ENCODE measurements at places on chromosomes 12 and 14. TPM values are rescaled to one million over a fixed set of nuclear protein-coding genes. Genes with fewer than 3 reads are reported as not detected.

- H3K4me1 ChIP-seq = no peaks in the 10 kb centered on the region
- no peaks in the 10 kb centered on the region for H3K27me3 ChIP-seq
- no peak overlapping the region for H3K4me3 ChIP-seq
- no peak overlapping the region for H3K27ac ChIP-seq
- DNase-seq = no peak
Measured at GRCh38 chr12:140162-140561, 73.6 kb downstream of the IQSEC3 start.

- H3K27ac ChIP-seq = no peak overlapping the region
- no peaks in the 10 kb centered on the region for H3K4me1 ChIP-seq
- no peaks in the 10 kb centered on the region for H3K36me3 ChIP-seq
- H3K4me3 ChIP-seq = no peak overlapping the region
- DNase-seq = no peak
Measured at GRCh38 chr12:24527102-24527501, 421.8 kb downstream of the BCAT1 start.

DHRS2 gene
- not detected for total RNA-seq

DNA sequence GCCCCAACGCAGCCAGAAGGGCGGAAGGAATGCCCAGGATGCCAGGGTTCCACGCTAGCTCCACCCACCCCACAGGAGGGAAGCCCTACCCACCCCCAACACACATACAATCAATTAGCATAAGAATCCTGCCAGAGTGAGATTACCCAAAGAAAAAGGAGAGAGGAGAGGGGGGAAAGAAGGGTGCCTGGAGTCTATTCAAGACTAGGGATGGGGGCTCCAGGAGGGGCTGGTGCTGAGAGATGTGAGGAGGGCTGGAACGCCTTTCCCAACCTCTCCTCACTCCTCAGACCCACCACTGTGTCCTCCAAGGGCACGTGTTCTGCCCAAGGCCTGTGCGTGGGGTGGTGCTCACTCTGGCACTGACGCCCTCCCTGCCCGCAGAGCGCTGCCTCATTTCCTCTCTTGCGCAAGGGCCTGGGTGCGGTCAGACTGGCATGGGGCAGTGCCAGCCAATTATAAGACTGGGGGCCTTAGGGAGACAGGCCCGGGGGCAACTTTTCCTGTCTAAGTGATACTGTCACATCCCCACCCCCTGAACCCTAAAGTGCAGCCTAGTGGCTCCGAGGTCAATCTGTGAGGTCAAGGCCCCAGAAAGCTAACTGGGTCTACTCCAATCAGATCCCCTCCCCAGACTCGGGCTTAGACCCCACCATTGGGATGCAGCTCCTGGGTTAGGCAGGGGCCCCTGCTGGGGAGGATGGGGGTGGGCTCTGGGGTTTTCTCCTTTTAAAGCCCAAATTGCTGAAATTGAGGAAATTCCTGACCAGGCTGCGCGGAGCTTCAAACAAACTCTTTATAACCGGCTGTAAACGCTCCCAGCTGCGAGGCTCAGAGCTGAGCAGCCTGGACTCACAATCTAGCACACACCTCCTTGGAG lies 10.2 kb upstream of the ITGB7 start:
- H3K4me3 ChIP-seq = no peak overlapping the region
- no peaks in the 10 kb centered on the region for H3K27me3 ChIP-seq
- peaks cover 4% of the 10 kb centered on the region for H3K36me3 ChIP-seq
- no peak overlapping the region for H3K27ac ChIP-seq
- no peaks in the 10 kb centered on the region for H3K4me1 ChIP-seq
- DNase-seq = peak; percentile 86

DNA sequence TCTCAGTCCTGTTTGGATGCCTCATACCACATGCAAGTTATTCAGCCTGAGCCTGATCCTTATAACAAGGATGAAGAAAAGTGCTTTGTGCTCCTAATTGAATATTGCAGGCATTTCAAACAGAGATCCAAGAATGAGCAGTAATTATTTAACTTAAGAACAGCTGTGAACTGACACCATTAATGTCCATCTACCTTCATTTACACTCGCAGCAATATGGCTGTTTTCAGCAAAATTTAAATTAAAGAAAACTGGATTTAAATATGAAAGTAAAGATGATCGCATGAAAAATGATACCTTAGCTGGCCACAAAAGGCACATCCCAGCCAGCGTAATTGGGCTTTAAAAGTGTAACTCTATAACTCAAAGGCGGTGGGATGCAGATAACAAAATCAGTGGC lies 466.3 kb downstream of the GALC start:
- no peak for DNase-seq
- no peaks in the 10 kb centered on the region for H3K4me1 ChIP-seq
- H3K27me3 ChIP-seq = no peaks in the 10 kb centered on the region
- H3K4me3 ChIP-seq = no peak overlapping the region
- H3K27ac ChIP-seq = no peak overlapping the region

GRCh38 chr14:89399157-89399556 lies 17.9 kb downstream of the FOXN3 start:
- no peak for DNase-seq
- H3K27ac ChIP-seq = no peak overlapping the region
- H3K36me3 ChIP-seq = no peaks in the 10 kb centered on the region
- H3K27me3 ChIP-seq = no peaks in the 10 kb centered on the region
- H3K4me3 ChIP-seq = no peak overlapping the region

GRCh38 chr14:21882226-21882625 lies 208.6 kb upstream of the OR4E1 start:
- no peak overlapping the region for H3K4me3 ChIP-seq
- no peaks in the 10 kb centered on the region for H3K4me1 ChIP-seq
- DNase-seq = no peak

- H3K27ac ChIP-seq = no peak overlapping the region
- peaks cover 3% of the 10 kb centered on the region for H3K36me3 ChIP-seq
- H3K4me3 ChIP-seq = no peak overlapping the region
- H3K4me1 ChIP-seq = no peaks in the 10 kb centered on the region
- no peak for DNase-seq
Measured at GRCh38 chr14:81205639-81206038, 15.1 kb downstream of the GTF2A1 start.

BICDL1 gene
- 1.3 TPM for total RNA-seq

GRCh38 chr12:117967043-117967442 lies 1.7 kb downstream of the KSR2 start:
- no peaks in the 10 kb centered on the region for H3K4me1 ChIP-seq
- no peak overlapping the region for H3K27ac ChIP-seq
- no peak overlapping the region for H3K4me3 ChIP-seq
- H3K36me3 ChIP-seq = no peaks in the 10 kb centered on the region
- no peak for DNase-seq

DNA sequence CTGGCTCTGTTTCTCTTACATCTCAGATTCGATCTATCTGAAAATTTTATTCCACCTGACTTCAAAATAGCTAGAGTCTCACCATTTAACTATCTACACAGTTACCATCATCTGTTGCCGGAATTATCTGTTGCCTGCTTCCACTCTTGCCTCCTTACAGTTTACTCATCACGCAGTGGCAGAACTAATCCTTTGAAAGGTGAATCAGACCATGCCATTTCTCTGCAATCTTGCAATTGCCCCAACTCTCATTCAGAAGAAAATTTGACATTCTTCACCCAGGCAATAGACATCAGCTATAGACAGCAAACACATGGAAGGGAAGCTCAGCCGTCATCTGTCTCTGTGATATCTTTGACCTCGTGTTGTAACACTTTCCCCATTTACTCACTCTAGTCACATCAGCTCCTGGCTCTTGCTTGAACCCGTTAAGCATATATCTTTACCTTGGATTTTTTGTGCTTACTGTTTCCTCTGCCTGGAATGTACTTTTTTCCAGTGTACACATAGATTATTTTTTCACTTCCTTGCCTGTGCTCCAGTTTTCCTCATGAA lies 85.5 kb downstream of the PDE3A start:
- no peaks in the 10 kb centered on the region for H3K27me3 ChIP-seq
- H3K27ac ChIP-seq = peak overlapping the region; percentile 36
- H3K4me3 ChIP-seq = no peak overlapping the region
- H3K4me1 ChIP-seq = peaks cover 3% of the 10 kb centered on the region
- no peaks in the 10 kb centered on the region for H3K36me3 ChIP-seq

IGFBP6 gene
- 820 TPM for total RNA-seq

- H3K36me3 ChIP-seq = peaks cover 3% of the 10 kb centered on the region
- H3K4me3 ChIP-seq = no peak overlapping the region
- no peaks in the 10 kb centered on the region for H3K4me1 ChIP-seq
Measured at GRCh38 chr12:52049688-52050087, 1.6 kb upstream of the NR4A1 start.

- no peak overlapping the region for H3K4me3 ChIP-seq
- no peaks in the 10 kb centered on the region for H3K4me1 ChIP-seq
- no peak overlapping the region for H3K27ac ChIP-seq
- peaks cover 6% of the 10 kb centered on the region for H3K36me3 ChIP-seq
- no peaks in the 10 kb centered on the region for H3K27me3 ChIP-seq
Measured at GRCh38 chr12:133206390-133206789, 25.1 kb downstream of the ZNF268 start.

DNA sequence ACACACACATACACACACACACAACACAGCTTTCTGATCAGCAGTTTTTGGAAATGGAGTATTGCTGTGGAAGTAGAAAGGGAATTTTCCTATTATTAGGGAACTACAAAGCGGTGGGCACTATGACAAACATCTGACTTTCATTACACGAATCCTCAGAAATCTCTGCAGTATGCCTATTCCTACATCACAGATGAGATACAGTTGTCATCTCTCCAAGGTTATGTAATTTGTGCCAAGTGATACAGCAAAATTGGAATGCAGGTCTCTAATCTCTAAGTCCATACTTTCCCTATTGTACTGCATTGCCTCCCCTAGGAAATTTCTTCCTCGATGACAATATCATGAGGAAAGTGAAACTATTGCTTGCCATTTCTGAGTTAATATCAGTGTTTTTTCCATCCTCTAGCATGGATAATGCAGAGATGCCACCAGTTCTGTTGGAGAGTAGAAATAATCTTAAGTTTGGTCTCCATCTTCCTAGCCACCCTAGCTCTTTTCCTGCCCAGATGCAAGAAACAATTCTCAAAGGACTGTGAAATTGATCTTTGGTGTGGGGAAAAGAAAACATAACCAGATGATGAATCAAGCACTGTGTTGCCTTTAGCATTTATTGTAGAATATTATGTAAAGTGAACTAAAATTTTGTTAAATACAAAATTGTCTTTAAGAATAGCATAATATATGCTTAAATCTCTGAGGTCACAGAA lies 94.7 kb downstream of the ERGIC2 start:
- no peak overlapping the region for H3K4me3 ChIP-seq
- no peaks in the 10 kb centered on the region for H3K4me1 ChIP-seq
- H3K36me3 ChIP-seq = no peaks in the 10 kb centered on the region
- no peaks in the 10 kb centered on the region for H3K27me3 ChIP-seq
- H3K27ac ChIP-seq = no peak overlapping the region
- DNase-seq = no peak

DNA sequence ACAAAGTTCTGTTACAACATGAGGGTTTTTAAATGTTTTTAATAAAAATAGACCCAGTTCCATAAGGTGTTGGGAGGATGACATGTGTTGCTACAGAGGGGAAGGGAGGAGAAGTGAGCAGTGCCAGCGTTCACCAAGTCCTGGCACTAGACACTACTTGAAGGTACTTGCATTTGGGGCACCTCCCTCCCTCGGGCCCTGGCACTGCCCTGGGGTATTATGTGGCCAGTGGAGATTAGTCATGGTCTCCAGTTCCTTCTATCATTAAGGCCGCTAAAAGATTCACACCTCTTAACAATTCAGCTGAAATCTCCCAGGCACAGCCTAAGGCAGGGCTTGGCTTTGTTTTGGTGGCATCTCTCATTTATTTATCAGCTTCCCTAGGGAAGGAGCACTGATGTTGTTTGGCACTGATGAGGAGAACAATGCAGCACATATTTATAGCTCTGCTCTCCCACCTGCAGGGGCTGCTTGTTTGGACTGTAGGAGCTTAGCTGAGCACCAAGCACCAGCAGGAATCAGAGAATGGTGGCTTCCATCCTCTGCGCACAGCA lies 155.5 kb upstream of the NTF3 start:
- no peak overlapping the region for H3K27ac ChIP-seq
- DNase-seq = no peak
- H3K4me1 ChIP-seq = no peaks in the 10 kb centered on the region

SH2B3 gene
- 34.4 TPM for total RNA-seq

GRCh38 chr14:41476526-41476925 lies 130.2 kb upstream of the LRFN5 start:
- no peaks in the 10 kb centered on the region for H3K4me1 ChIP-seq
- no peaks in the 10 kb centered on the region for H3K27me3 ChIP-seq
- DNase-seq = no peak
- no peak overlapping the region for H3K4me3 ChIP-seq
- no peaks in the 10 kb centered on the region for H3K36me3 ChIP-seq

DNA sequence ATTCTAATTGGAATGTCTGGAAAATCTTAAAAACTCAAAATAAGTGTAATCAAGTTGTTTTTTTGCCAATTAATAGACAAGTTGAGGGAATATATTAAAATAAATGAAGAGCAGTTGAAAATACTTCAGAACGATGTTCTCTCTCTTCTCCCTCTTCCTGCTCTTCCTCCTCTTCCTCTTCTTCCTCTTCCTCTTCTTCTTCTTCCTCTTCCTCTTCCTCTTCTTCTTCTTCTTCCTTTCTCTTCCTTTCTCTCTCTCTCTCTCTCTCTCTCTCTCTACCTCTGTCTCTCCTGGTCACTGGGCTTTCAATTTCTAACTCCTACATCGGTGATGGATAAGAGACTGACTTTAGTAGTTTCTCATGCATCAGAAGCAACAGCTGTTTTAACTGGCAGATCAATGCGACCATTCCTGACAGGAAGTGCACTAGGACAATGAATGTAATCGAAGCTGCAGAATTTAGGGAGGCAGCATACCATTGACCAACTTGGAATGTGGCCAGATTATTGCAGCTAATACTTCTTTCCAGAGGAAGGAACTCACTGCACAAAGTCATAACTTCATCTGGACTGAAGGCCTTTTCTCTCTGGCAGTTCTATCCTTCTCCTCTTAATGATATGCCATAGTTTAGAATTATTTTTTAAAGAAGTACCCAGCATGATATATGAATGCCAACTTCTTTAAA lies 13.8 kb upstream of the TMTC2 start:
- H3K36me3 ChIP-seq = no peaks in the 10 kb centered on the region
- no peak for DNase-seq
- H3K4me3 ChIP-seq = no peak overlapping the region
- H3K27me3 ChIP-seq = no peaks in the 10 kb centered on the region
- H3K27ac ChIP-seq = no peak overlapping the region
- H3K4me1 ChIP-seq = no peaks in the 10 kb centered on the region

- no peak overlapping the region for H3K27ac ChIP-seq
- H3K27me3 ChIP-seq = no peaks in the 10 kb centered on the region
- H3K4me1 ChIP-seq = no peaks in the 10 kb centered on the region
- no peaks in the 10 kb centered on the region for H3K36me3 ChIP-seq
Measured at GRCh38 chr14:72525087-72525915, 368.6 kb downstream of the DPF3 start.

DNA sequence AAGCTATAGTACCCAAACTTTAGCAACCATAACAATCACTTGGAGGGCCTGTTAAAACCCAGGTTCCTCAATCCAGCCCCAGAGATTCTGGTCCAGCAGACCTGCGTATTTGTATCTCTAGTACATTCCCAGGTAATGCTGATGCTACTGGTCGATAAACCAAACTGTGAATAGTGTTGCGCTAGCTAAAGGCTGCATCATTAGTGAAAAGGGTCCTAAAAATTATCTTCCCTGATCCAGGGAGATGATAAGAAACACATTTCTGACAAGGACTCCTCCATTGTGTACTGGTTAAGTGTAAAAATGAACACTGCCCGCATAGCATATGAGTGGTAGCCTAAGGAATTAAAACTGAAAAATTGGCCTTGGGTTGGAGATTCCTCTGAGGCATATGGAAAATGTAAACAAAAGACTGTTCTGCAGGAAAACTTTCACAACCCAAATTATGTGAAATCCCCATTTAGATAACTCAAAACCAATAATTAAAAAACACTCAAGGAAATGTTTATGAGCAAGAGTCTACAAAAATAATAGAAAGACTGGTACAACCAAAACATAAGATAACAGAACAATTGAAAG lies 322.7 kb downstream of the CEP128 start:
- DNase-seq = no peak
- H3K4me1 ChIP-seq = no peaks in the 10 kb centered on the region
- no peak overlapping the region for H3K27ac ChIP-seq
- no peaks in the 10 kb centered on the region for H3K36me3 ChIP-seq
- H3K4me3 ChIP-seq = no peak overlapping the region
